ENCODE measurements at places on chromosomes 12 and 14.

- no peak for DNase-seq
Measured at GRCh38 chr14:72236629-72237028, 304.4 kb downstream of the RGS6 start.

- peak; percentile 89 for DNase-seq
Measured at GRCh38 chr12:53974084-53975063, at the start of gene HOTAIR. HOTAIR (minus strand) TSS chr12:53974954.

- DNase-seq = no peak
Measured at GRCh38 chr14:68890173-68890931, 88.8 kb downstream of the ACTN1 start.

DNA sequence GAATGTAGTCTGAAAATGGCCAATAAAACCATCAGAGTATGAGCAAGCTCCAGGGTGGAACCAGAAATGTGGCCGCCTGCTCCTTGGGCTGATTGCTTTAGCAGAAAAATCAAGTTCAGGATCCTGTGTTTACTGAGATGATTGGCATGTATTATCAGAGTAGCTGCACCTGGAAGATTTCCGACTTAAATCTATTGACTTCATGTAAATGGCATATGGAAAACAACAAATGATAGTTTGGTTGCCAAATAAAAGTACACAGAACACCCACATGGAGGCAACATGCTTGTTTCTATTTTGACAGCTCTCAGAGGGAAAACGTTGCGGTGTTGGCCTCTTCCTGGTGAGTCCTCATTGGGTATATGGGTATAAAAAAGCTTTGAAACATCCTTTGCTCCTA lies 31.3 kb downstream of the SOCS2 start:
- DNase-seq = no peak

GRCh38 chr12:40198601-40199000 lies 26.2 kb upstream of the LRRK2 start:
- DNase-seq = no peak

- DNase-seq = no peak
Measured at GRCh38 chr12:119171291-119171690, 7.4 kb upstream of the HSPB8 start.

DNA sequence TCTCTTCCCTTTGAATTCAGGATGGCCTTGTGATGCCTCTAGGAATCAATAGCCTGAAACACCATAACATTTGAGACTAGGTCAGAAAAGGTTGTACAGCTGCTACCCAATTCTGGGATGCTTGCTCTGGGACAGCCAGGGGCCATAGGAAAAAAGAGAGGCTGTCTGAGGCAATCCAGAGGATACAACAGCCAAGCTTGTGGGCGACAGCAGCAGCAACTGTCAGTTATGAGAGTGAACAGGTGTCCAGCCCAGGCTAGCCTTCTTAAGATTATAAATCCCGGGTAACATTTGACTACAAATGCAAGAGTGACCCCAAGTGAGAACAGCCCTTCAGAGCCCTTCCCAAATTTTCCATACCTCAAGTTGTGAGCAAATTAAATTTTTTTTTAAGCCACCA lies 11.1 kb downstream of the DCN start:
- no peak for DNase-seq

DNA sequence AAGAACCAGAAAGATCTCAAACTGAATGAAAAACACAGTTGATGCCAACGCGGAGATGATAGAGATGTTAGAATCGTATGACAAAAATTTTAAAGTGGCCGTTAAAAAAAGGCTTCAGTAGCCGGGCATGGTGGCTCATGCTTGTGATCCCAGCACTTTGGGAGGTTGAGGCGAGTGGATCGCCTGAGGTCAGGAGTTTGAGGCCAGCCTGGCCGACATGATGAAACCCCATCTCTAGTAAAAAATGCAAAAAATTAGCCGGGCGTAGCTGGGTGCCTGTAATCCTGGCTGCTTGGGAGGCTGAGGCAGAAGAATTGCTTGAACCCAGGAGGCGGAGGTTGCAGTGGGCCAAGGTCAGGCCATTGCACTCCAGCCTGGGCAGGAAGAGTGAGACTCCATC lies 5.4 kb upstream of the ACVRL1 start:
- no peak for DNase-seq

Measured in H54 (cell line).